ENCODE measurements at places on chromosomes 1 and 21. TPM values are rescaled to one million over a fixed set of nuclear protein-coding genes. Genes with fewer than 3 reads are reported as not detected.

DNA sequence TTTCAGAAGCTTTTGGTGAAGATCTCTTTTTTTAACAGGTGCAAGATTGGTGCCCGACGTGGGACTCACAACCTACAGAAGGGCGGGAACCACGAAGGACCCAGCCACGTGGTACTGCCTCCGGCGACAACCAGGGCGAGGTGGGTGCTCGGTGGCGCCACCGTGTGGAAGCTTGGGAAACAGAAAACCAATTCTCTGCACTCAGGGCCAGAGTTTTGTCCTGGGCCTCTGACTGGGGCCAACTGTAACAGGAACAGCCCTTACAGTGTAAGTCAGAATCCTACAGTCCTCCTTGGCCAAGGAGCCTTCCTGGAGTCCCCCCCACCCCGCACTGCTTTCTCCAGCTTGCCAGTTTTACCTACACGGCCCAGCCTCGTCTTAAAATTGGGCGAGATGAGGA is 11.6 kb upstream of the S100A7A start:
- peak; percentile 91 for DNase-seq
- H3K4me3 ChIP-seq = no peak overlapping the region
- no peaks in the 10 kb centered on the region for H3K36me3 ChIP-seq
- no peaks in the 10 kb centered on the region for H3K4me1 ChIP-seq
- H3K27ac ChIP-seq = no peak overlapping the region

- no peaks in the 10 kb centered on the region for H3K27me3 ChIP-seq
- H3K4me1 ChIP-seq = no peaks in the 10 kb centered on the region
- no peak overlapping the region for H3K4me3 ChIP-seq
- no peaks in the 10 kb centered on the region for H3K36me3 ChIP-seq
- H3K27ac ChIP-seq = no peak overlapping the region
Measured at GRCh38 chr1:228366062-228366865, 40.4 kb downstream of the TRIM11 start.

The CFHR1 gene
- total RNA-seq = not detected

The MIXL1 gene
- not detected for total RNA-seq

DNA sequence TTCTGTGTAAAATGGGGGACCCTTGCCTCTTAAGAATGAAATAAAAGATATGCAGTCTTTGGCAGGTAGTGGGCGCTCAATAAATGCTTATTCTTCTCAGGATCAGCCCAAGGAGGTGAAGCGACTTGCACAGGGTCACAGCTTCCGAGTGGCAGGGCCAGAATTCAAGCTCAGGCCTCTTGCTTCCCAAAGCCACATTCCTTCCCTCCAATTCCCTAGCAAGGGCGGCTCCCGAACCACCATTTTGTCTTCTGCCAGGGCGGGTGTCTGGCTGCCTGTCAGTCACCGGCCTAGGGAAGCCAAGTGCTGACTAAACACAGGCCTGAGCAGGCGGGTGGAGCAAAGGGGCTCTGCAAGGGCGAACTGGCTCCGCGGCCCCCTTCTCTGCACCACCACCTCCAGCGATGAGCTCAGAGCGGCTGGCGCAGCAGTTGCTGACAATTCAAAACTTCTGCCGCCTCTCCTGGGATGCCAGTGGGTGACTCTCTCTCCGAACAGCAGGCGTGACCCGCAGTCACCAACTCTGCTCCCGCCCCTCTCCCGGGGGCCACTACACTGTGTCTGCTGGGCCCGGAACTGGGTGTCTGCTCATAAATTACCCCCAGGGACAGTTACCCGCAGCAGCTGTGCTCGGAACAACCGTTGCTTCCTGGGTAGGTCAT is 10.8 kb downstream of the GPR3 start:
- peak overlapping the region; percentile 76 for H3K27ac ChIP-seq
- H3K4me1 ChIP-seq = peaks cover 88% of the 10 kb centered on the region
- no peaks in the 10 kb centered on the region for H3K27me3 ChIP-seq
- DNase-seq = peak; percentile 95
- H3K4me3 ChIP-seq = peak overlapping the region; percentile 41
- peaks cover 19% of the 10 kb centered on the region for H3K36me3 ChIP-seq

The SMIM11 gene
- 12.4 TPM for total RNA-seq

The PTGS2 gene
- 2.8 TPM for total RNA-seq

The INAVA gene
- not detected for total RNA-seq

GRCh38 chr1:63277195-63278192 is 44.9 kb upstream of the FOXD3 start:
- no peaks in the 10 kb centered on the region for H3K27me3 ChIP-seq
- DNase-seq = no peak
- no peak overlapping the region for H3K27ac ChIP-seq

DNA sequence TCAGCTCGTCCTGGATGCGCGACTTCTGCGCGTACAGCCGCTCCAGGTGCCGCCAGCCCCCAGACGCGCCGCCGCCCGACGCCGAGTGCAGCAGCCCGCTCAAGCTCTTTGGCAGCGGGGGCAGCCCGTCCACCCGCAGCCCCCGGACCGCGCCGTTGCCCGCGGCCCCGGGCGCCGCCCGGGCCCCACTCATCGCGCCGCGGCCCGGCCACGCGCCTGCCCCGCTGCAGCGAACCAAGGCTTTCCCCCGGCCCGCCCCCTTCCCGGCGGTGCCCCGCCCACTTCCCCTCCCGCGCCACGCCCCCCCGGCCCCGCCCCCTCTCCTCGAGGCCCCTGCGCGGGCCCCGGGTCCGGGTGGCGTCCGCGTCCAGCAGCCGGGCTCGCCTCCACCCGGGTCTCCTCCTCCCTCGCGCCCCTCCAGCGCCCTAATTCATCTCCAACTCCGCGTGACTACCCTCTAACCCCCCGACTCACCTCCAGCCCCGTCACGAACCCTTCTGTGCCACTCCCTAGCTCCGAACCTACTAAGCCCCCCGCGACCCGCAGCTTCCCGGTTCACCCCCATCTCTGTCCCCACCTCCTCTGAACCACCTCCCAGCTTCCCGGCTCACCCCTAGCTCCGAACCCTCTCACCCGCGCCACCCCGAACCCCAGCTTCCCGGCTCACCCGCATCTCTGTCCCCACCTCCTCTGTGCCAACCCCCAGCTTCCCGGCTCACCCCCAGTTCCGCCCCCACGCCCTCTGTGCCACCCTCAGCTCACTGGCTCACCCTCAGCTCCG is at the start of gene FAM89A:
FAM89A (minus strand) TSS at position 236 of the 781 bp plus-strand sequence; CDS start at position 193, 43 bp downstream.
- no peaks in the 10 kb centered on the region for H3K36me3 ChIP-seq
- H3K4me1 ChIP-seq = peaks cover 27% of the 10 kb centered on the region
- peak within 1 kb of the TSS; percentile 44 for H3K27ac ChIP-seq
- DNase-seq = no peak

The NPL gene
- total RNA-seq = 6.6 TPM

The LRRC71 gene
- not detected for total RNA-seq

DNA sequence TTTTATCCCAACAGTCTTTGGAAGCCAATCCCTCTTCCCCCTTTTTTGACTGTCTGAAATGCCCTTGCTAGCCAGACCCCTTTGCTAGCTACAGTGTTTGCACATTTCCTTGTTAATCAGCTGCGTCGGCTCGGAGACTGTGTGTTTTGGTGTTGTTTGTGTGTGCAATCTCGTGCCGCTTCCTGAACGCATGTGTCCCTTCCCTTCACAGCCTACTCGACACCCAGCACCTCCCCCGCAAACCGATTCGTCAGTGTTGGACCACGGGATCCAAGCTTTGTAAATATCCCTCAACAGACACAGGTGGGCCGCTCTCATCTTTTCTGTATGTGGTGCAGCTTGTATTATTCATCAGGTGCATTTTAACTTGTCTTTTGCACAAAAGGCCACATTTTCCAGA is 298.7 kb downstream of the TM2D1 start:
- H3K36me3 ChIP-seq = no peaks in the 10 kb centered on the region
- no peak overlapping the region for H3K4me3 ChIP-seq
- H3K4me1 ChIP-seq = peaks cover 18% of the 10 kb centered on the region
- H3K27ac ChIP-seq = no peak overlapping the region
- no peaks in the 10 kb centered on the region for H3K27me3 ChIP-seq

DNA sequence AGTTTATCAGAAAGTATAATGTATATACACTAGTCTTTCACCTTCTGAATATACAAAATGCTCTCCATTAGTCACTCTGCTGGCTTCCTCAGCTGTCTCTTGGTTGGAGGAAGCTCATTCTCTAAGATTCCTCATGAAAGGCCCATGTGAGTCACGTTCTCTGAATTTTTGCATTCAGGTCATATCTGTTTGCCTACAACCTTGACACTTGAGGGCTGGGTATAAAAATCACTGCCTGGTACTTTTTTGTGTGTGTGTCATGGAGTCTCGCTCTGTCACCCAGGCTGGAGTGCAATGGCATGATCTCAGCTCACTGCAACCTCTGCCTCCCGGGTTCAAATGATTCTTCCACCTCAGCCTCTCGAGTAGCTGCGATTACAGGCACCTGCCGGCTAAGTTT is 2.8 kb upstream of the GALNT2 start:
- peaks cover 26% of the 10 kb centered on the region for H3K4me1 ChIP-seq
- DNase-seq = no peak
- H3K4me3 ChIP-seq = no peak overlapping the region
- no peak overlapping the region for H3K27ac ChIP-seq

GRCh38 chr1:62844030-62844429 is 60.1 kb downstream of the ATG4C start:
- peaks cover 3% of the 10 kb centered on the region for H3K4me1 ChIP-seq
- H3K36me3 ChIP-seq = peaks cover 3% of the 10 kb centered on the region
- H3K27ac ChIP-seq = no peak overlapping the region
- H3K4me3 ChIP-seq = no peak overlapping the region
- DNase-seq = no peak
- H3K27me3 ChIP-seq = no peaks in the 10 kb centered on the region

The PRRC2C gene
- 79.3 TPM for total RNA-seq
